ENCODE measurements at places on chromosomes 3 and 15. TPM values are rescaled to one million over a fixed set of nuclear protein-coding genes. Genes with fewer than 3 reads are reported as not detected.

RETNLB gene
- total RNA-seq: not detected

CPNE9 gene
- total RNA-seq: not detected

CYP1A1 gene
- 32.1 TPM for total RNA-seq

TIPIN gene
- 6.6 TPM for total RNA-seq

NEK4 gene
- 30.0 TPM for total RNA-seq

MB21D2 gene
- 11.9 TPM for total RNA-seq

MESP2 gene
- not detected for total RNA-seq

CISH gene
- 17.4 TPM for total RNA-seq

MEX3B gene
- total RNA-seq: 2.3 TPM

ST8SIA2 gene
- total RNA-seq: 0.59 TPM

ACKR4 gene
- 1.1 TPM for total RNA-seq
